NCI-H510A (cell line): ENCODE measurements at places on chromosomes 13 and 19.
A peak's percentile ranks its signal among the peaks of the same experiment; 100 is the strongest.

DNA sequence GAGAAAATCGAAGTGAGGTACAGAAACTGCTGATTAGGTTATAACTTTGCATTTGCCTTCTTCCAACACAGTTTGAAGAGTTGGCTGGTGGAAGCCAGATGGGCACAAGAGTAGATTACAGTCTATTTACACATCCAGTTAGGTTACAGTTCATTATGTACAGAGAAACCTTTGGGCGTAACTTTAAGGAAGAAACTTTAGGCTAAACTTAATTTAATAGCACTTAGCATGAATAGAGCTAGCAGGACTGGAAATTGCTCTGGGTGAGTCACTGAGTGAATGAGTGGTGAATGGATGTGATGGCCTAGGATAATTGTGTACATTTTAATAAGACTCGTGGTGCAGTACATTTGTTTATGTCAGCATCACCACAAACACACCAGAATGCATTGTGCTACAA lies 62.9 kb upstream of the KLHL1 start:
- no peak for DNase-seq

GRCh38 chr13:111554539-111555267 lies 234.3 kb downstream of the TEX29 start:
- DNase-seq, result no peak

DNA sequence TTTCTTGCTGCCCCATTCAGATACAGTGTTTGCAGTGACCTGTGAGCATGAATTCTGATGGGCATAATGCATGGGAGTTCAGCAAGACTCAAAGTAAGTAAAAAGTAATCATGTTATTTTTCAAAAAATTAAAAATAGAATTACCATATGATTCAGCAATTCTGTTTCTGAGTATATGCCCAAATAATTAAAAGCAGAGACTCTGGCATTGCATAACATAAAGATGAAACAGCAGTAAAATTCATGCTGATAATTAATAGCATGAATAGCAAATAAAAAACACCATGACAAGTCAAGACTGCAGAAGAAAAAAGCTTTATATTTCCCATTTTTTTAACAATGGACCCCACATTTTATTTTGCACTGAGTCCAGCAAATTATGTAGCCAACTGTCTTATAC lies 21.3 kb downstream of the RNF6 start:
- no peak for DNase-seq

GRCh38 chr13:104085611-104086010 lies 1019.4 kb upstream of the SLC10A2 start:
- DNase-seq, result no peak

DNA sequence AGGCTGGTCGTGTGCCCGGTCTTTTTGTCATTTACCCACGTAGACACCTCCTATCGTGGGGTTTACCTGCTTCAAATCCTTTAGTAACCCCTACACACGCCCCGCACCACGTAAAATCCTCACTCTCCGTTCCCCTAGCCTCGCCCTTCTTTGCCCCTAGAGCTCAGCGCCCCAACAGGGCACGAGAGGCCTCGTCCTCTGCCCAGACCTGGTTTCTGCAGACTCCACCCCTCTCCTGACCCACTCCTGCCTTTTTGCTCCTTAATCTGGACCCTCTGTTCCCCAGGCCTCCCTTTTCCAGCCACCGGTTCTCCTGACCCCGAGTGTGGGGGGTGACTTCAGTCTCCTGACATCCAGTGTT lies 412 bp downstream of the ZNF528 start:
- DNase-seq, result no peak

DNA sequence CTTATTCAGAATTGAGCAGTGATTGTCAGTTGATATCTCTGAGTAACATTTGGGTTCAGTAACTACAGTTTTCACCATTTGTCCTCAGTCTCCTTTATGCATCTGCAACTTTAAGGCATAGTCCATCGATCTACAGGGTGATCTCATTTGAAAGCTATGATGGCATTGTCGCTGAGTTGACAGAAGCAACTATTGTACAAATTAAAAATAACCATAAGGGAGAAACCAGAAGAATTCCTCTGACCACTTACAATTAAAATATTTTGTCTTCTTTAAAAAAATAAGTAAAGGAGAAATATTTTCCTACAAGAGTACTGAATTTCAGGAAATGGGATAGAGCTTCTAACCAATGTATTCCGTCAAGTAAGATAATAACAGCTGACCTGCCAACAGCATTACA lies 30.6 kb downstream of the RAP2A start:
- DNase-seq, result no peak

DNA sequence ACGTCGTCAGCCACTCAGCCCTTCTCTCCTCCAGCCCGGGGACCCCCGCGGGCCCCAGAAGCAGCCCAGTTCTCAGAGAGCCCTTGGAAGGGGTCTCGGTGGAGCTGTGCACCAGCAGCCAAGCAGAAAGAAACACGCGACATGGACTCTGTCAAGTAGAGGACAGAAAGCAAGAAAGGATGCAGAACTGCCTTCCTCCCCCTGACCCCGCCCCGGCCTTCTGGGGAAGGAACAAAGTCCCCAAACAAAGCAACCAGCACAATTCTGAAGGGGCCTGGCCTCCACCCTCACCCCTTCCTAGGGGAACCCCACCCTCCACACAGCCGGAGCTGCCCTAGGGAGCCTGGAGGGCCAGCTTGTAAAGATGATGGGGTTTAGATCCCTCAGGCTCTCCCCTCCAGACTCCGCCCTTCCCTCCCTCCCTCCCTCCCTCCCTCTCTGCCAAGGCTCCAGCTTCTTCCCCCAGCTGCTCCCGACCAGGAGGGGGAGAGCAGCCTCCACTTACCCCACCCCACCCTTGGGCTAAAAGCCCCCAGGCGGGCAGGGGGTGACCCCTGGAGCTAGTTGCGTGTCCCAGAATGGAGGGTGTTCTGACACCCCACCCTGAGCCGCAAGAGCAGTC lies 7.8 kb downstream of the LYL1 start:
- no peak for DNase-seq

DNA sequence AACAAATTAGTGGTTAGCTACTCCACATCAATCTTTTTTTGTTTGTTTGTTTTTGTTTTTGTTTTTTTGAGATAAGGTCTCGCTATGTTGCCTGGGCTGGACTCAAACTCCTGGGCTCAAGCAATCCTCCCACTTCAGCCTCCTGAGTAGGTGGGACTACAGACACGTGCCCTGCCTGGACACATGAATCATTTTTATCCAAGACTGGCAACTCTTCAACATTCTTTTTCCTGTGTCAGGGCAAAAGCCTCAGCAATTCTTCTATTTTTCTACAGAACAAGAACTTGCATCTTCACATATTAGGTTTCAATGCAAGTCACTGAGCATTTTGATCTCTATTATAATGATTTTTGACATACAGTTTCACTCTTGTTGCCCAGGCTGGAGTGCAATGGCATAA lies 76.8 kb upstream of the LRCH1 start:
- no peak for DNase-seq

- DNase-seq, result peak; percentile 31
Observed at GRCh38 chr13:113400621-113401451, 36.9 kb upstream of the GRTP1 start.

DNA sequence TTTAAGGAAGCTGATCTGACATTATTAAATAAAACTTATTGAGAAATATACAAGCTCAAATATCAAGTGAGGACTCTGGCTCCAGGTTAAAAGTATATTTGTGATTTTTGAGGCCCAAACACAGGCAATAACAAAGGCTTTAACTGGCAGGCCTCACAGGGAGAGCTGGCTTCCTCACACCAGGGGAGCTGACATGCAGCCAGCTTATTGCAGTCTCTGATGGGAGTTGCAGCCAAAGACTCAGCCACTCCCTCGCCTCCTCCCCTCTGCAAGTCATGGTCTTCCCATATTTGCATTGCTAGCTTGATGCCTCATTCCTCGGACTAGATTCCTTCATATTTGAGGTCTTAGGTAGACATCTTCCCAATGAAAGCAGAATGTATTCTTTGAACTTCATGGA lies 647.1 kb upstream of the SLITRK6 start:
- DNase-seq, result no peak

DNA sequence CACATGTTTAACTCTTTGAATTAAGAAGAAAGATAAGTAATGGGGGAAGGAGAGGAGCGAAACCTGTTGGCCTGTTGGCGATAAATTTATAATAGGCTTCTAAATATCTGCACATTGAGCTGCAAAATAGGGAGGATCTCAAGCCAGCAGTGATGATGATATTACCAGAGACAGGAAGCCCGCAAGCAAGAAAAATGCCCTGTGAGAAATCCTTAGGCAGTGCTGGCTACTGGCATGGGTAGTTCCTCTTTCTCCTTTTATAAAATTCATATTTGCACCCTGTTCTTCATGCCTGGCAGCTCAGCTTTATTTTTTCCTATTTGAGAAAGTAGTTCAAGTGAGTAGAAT lies 858 bp upstream of the USP12 start:
- no peak for DNase-seq

DNA sequence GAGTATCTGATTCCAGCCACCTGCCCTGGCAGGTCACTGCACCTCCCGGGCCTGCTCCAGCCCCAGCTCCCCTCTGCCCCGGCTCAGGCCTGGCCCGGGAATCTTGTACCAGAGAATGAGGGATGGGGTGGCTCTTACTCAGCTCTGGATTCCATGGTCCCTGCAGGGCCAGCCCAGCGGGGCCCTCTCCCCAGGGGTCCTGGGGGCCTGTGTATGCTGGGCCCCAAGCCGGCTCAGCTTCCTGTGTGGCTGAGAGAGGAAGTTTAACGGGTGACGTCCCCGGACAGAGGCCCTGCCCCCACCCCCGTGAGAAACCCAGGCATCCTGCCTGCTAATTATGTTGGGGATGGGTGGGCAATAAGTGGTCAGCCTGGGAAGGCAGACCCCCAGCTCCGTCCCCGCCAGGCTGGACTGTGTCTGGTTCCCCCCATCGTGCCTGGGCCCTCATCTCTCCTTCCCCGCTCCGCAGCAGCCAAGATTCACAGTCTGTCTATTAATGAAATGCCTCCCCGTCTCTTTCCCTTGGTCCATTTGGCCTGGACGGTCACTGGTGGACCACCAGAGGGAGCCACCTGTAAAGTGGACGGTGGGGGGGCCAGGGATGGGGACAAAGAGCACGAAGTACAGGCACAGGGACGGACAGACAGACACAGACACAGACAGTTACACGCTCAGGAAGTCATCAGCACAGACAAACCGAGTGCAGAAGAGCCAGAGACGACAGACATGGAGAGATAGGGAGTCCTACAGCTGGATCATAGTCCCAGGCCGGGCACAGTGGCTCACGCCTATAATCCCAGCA lies at the start of gene DENND1C:
DENND1C (minus strand) TSS at position 247 of the 802 bp plus-strand sequence; CDS start at position 155, 92 bp downstream.
- DNase-seq, result no peak

DNA sequence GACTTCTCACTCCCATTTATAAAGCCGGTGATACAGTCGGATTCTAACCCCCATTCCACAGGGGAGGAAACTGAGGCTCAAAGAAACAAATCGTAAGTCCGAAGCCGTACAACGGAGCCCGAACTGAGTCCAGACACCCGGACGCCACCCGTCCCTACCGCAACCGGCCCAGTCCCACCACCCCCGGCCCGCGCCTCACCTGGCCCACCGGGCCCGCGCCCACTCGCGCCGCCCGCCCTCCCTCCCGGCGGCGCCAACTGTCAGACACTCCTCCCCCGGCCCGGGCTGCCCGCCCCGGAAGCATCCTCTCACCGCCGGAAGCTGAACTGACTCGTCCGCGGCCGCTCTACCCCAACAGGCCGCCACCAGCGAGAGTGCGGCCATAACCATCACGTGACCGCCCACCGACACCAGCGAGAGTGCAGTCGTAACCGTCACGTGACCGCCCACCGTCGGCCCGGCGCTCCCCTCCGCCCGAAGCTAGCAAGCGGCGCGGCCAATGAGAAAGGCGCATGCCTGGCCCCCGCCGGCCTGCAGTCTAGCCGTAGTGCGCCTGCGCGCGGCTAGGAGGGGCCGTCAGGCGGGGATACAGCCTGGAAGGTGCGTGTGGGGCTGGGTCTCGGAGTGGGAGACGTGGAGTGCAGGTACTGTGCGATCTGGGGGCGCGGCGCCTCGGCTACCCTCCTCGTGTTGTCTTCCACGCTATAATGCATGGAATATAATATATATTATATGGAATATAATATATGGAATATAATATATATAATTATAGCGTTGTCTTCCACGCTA lies at the start of the genes C19orf47 and PLD3:
C19orf47 (minus strand) TSS at position 273 of the 789 bp plus-strand sequence. CDS start 6,540 bp downstream, outside the sequence.
PLD3 (plus strand) TSS at position 571 of the 789 bp plus-strand sequence. CDS start 17,789 bp downstream, outside the sequence.
- peak; percentile 98 for DNase-seq

GRCh38 chr13:27289011-27289665 lies 18.5 kb downstream of the RASL11A start:
- DNase-seq, result no peak

GRCh38 chr19:18307271-18307681 lies 15.6 kb downstream of the LSM4 start:
- no peak for DNase-seq

GRCh38 chr13:30712536-30713532 lies 22.5 kb upstream of the ALOX5AP start:
- DNase-seq, result no peak

GRCh38 chr19:23093832-23094231 lies 23.0 kb upstream of the ZNF730 start:
- DNase-seq, result no peak

DNA sequence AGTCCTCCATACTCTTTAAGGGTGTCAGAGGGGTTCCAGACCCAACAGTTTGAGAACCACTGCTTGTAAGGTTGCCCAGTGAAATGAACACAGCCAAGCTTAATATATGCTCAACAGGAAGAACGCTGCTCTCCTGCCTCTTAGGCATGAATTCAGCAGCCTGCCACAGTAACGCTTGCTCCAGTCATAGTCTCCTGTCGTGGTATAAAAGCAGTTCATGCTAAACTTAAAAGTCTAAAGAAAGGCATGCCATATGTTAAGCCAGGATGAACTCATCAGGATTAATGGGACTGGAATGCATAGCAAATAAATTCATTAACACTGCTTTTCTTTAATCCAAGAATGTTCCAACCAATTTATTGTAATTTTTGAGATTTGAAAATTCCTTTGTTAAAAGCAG lies 38.7 kb downstream of the SLC7A1 start:
- no peak for DNase-seq

GRCh38 chr13:45683701-45684100 lies 18.4 kb upstream of the CBY2 start:
- no peak for DNase-seq

DNA sequence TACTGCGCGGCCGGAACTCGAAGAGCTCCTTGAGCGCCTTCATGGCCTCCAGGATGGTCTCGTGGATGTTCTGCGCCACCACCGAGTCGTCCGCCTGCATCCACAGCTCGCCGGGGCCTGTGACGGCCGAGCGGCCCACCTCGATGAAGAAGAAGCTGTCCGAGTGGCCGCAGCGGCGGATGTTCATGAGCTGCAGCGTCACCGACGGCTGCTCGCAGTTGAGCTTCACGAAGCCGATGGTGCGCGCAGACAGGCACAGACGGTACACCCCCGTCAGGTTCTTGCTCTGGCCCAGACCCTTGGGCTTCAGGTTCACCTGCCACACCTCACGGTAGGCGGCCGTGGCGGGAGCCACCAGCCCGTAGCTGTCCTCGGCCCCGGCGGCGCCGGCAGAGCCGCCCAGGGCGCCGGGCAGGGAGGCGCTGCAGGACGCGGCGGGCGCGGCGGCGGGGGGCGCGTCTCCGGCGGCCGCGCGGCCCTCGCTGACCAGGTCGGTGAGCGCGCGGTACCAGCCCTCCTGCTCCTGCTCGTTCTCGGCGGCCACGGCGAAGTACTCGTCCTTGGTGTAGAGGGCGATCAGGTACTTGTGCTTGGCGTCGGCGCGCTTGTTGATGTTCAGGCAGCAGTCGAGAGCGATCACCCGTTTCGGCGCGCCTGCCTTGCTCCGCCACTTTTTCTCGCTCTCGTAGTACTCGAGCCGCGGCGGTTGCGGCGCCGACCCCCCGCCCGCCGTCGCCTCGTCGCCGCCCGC lies 1.1 kb downstream of the IRS2 start:
- DNase-seq, result peak; percentile 28
